Calu3 (cell line): ENCODE measurements at places on chromosomes 12 and 14. TPM values are rescaled to one million over a fixed set of nuclear protein-coding genes. Genes with fewer than 3 reads are reported as not detected.

GRCh38 chr14:96929950-96930349 lies 132.8 kb downstream of the VRK1 start:
- no peaks in the 10 kb centered on the region for H3K4me1 ChIP-seq
- H3K36me3 ChIP-seq, result peaks cover 7% of the 10 kb centered on the region
- H3K4me3 ChIP-seq, result no peak overlapping the region
- H3K27ac ChIP-seq, result no peak overlapping the region

DNA sequence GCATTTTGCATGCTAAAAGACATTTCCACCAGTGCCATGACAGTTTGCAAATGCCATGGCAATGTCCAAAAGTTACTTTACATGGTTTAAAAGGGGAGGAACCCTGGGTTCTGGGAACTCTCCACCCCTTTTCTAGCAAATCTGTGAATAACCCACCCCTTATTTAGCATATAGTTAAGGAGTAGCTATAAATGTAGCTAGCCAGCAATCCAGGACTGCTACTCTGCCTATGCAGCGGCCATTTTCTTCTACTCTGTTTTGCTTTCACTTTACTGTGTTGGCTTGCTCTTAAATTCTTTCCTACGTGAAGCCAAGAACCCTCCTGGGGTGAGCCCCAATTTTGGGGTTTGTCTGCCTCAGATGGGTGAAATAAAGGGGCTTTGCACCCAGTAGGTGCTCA lies 141.0 kb downstream of the PTPN11 start:
- no peak overlapping the region for H3K27ac ChIP-seq
- H3K4me3 ChIP-seq, result no peak overlapping the region
- H3K4me1 ChIP-seq, result no peaks in the 10 kb centered on the region
- H3K27me3 ChIP-seq, result peaks cover 78% of the 10 kb centered on the region
- no peaks in the 10 kb centered on the region for H3K36me3 ChIP-seq

- no peak overlapping the region for H3K4me3 ChIP-seq
- no peak for DNase-seq
- no peaks in the 10 kb centered on the region for H3K4me1 ChIP-seq
- H3K27me3 ChIP-seq, result peaks cover 74% of the 10 kb centered on the region
- H3K36me3 ChIP-seq, result no peaks in the 10 kb centered on the region
These were observed 375.9 kb downstream of the TMEM121 start for GRCh38 chr14:105902131-105902898.

Gene MANSC4
- total RNA-seq, result not detected in 2 replicates

Gene SERPINA9
- not detected in 2 replicates for total RNA-seq
